ENCODE measurements at places on chromosomes 5 and 9.

GRCh38 chr5:172841256-172841655 is 7.2 kb downstream of the ERGIC1 start:
- DNase-seq, result no peak

GRCh38 chr9:15077946-15078729 is 167.9 kb upstream of the FREM1 start:
- DNase-seq, result no peak

DNA sequence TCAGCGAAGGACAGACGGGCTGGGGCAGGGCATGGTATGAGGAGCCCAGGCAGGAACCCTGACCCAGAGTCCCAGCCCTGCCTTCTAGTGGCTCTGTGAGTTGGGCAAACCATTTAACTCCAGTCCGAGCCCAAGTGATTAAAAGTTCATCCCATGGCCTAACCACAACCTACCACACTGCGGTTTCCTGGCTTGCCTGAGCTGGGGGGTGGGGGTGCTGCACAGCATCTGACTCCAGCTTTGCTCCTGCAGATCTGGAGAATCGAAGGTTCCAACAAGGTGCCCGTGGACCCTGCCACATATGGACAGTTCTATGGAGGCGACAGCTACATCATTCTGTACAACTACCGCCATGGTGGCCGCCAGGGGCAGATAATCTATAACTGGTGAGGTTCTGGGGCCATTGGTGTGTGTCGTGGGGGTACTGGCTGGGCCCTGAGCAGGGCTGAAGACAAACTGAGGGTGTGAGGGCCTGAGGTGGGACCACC is 49.0 kb downstream of the STOM start:
- no peak for DNase-seq

DNA sequence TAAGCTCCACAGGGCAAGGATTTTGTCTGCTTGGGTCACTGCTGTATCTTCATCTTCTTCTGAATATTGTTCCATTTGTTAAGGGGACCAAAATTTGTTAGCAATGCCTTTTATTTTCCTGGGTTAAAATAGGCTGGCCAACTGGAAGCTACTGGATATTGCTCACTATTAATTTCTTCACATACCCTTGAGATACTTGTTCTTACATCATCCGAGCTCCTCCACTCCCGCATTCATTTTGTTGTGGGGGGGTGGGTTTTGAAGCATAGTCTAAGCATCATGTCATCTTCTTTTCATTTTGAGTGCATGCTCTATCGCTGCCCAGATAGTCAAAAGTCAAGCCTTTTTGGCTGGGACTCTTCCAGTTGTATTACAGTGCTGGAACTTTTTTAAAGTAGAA is 42.5 kb upstream of the PIK3R1 start:
- DNase-seq, result no peak

DNA sequence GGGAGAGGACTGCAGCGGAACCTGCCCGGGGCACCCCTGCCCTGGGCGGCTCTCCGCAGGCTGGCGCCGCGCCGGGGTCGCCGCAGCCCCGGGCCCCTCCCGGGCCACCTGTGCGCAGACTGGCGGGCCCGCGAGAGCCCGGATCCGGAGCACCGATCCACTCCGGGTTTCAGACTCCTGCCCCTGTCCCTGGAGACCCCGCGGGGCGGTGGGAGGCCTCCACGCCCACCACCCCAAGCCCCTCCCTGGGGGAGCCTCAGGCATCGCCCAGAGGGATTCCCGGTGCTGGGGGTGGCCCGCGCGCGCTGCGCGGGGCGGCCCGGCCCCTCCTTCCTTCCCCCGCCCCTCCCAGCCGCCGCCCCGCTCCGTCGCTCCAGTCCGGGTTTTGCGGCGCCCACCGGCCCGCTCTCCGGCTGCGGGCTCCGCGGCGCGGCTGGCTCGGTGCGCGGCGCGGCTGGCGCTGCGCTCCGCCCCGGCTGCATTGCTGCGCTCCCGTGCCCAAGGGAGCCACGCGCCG is at the start of gene UNC5A:
TSS of gene UNC5A (plus strand) at position 479 of the 517 bp plus-strand sequence. CDS start 192 bp downstream, outside the sequence.
- no peak for DNase-seq

DNA sequence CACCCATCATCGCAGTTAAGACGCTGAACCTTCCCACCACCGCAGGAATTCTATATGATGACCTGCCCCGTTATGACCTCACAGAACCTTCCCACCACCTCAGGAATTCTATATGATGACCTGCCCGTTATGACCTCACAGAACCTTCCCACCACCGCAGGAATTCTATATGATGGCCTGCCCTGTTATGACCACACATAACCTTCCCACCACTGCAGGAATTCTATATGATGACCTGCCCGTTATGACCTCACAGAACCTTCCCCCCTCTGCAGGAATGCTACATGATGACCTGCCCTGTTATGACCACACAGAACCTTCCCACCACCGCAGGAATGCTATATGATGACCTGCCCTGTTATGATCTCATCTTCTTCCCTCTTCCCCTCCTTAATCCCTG is 64.3 kb downstream of the IRX1 start:
- no peak for DNase-seq

GRCh38 chr9:124272118-124272517 is 14.4 kb downstream of the NEK6 start:
- DNase-seq, result no peak

GRCh38 chr9:116269250-116269649 is 115.7 kb downstream of the PAPPA start:
- DNase-seq, result no peak

GRCh38 chr9:8815931-8816330 is 1016.4 kb upstream of the DMAC1 start:
- DNase-seq, result no peak

DNA sequence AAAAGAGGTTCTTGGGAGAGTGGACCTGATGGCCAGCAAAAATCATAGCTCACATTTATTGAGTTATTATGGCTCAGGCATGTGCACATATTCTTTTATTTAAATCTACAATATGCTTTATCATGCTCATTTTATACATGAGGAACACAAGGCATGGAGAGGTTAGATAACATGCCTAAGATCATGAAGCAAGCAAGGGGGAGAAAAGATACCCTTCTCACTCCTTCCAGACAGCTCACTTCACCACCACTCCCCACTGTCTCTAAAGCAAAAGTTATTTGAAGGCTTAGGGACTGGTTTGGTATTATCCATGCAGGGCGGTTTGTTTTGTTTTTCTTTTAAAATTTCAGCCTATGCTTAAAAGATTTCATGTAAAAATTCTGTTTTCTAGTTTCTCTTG is 59.0 kb upstream of the PDE8B start:
- no peak for DNase-seq

- no peak for DNase-seq
Observed at GRCh38 chr9:34124099-34124498, 2.4 kb downstream of the DCAF12 start.

- DNase-seq, result no peak
Observed at GRCh38 chr5:501105-501830, 23.0 kb downstream of the SLC9A3 start.

- DNase-seq, result no peak
Observed at GRCh38 chr5:144273232-144274027, 102.8 kb downstream of the KCTD16 start.

GRCh38 chr9:28471261-28471660 is 898.0 kb upstream of the C9orf72 start:
- no peak for DNase-seq

GRCh38 chr5:76385540-76385939 is 17.5 kb upstream of the IQGAP2 start:
- DNase-seq, result no peak

GRCh38 chr9:110846215-110846614 is 177.6 kb downstream of the MUSK start:
- DNase-seq, result no peak

DNA sequence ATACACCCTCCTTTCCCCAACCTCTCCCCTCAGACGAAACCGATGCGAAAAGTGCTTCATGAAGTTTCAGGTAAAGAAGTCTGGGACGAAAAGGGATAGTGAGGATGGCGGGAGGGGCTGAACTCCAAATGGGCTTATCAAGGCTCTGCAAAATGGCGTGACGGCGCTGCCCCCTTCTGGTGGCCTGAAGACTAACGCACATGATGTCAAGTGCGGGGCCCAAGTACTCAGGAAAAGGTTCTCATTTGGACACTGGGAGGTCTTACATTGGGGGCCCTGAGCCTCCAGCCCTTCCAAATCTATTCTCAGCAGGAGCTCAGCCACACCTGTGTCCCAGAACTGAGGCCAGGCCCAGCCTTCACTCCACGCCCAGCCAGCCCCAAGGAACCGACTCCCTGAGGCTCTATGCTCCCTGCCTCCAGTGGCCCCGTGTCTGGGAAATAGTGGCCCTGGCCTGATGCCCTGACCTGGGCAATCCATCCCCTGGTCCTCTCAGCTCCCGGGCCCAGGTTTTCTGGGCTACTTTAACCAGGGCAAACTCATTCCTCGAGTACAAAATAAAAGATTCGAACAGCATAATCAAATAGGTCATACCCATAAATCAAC is 119.9 kb downstream of the KCNIP1 start:
- DNase-seq, result no peak

GRCh38 chr9:25850803-25851202 is 172.6 kb upstream of the TUSC1 start:
- DNase-seq, result no peak

GRCh38 chr5:160694896-160695295 is 157.1 kb downstream of the ATP10B start:
- no peak for DNase-seq

GRCh38 chr9:134055981-134056461 is 11.8 kb downstream of the BRD3 start:
- DNase-seq, result peak; percentile 64
